ENCODE measurements at places on chromosomes 3 and 15.

- DNase-seq: no peak
Observed at GRCh38 chr15:44308415-44308814, 19.9 kb downstream of the GOLM2 start.

GRCh38 chr3:60839246-60839645 is 412.0 kb downstream of the FHIT start:
- DNase-seq: no peak

DNA sequence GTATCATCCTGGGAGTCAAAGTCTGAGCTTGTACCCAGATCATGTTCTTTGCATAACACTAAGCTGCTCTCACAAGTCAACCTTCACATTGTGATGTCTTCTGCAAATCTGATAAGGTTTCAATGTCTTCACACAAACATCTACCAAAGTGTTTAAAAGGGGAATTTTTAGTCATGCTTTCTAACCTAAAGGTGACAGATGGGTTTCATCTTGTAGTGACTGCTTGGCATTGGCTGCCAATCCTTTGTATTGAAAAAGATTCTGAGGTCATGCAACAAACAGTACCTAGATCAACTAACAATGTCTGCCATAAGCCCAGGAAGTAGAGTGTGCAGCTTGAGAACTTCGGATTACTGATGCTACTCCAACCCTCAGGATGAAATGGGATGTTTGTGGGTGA is 43.6 kb upstream of the DIPK2A start:
- DNase-seq: no peak

GRCh38 chr3:195918176-195918575 is 9.8 kb upstream of the TNK2 start:
- no peak for DNase-seq

DNA sequence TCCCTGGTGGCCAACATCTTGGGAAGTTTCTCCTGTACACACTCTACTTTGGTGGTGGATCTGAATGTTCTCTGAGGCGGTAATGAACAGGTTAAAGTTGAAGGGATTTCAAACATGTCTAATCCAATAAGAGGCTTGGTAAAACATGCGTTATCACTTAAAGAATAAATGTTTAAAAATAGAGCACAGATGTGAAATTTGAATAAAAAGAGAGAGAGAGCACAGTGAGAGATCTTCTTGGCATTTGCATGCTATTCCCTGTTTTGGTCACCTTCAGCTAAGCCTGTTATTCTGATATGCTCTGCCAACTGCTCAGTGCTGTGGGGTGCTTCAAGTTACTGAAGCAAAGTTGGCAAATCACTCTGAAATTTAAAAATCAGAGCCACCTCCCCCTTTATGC is 237.7 kb upstream of the WNT5A start:
- DNase-seq: no peak

DNA sequence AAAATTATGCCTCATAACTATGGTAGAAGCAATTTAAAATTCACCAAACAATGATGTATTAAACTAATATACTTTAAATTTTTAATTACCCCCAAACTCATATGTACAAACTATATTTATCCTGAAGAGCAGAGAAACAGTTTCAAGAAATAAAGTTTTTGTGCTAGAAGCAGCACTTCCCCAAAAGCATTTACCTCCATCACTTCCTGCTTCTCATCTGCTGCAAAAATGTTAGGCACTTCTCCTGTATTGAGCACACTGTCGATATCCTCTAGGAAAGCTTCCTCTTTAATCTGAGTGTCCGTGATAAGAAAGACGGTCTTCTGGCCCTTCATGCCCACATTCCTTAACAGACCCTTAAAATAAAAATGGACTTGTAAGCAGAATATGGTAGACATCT is 101.5 kb upstream of the ASB14 start:
- no peak for DNase-seq

GRCh38 chr3:126056088-126056487 is 27.8 kb downstream of the SLC41A3 start:
- no peak for DNase-seq

DNA sequence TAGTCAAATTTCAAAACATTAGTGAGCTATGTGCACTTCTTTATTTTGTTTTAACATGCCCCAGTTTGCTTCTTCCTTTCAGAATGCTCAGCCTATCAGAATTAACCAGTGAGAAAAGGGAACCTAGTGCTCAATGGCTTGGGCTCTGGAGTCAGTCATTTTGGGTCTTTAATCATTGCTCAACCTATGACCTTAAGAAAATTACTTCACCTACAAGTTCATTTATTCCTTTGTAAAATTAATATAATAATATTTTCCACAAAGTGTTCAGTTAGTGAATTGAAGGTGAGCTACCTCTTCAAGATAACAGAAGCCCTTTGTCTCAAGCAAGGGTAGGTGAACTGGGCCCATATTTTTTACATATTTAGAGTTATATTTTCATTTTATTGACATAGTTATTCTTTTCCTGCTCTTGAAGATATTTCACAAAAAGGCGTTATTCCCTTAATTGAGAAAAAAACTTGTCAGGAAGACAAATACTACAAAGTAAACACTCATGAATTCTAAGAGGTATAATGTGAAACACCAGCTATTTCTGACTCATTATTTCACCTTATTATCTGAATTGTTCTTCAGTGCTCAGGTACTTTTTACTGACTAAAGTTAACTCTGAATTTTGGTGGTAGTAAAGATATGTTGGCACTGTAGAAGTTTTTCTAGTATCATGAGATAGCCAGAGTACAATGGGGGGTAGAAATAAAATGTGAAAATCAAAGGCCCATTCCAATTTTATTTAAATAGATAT is 415.5 kb downstream of the NAALADL2 start:
- no peak for DNase-seq

DNA sequence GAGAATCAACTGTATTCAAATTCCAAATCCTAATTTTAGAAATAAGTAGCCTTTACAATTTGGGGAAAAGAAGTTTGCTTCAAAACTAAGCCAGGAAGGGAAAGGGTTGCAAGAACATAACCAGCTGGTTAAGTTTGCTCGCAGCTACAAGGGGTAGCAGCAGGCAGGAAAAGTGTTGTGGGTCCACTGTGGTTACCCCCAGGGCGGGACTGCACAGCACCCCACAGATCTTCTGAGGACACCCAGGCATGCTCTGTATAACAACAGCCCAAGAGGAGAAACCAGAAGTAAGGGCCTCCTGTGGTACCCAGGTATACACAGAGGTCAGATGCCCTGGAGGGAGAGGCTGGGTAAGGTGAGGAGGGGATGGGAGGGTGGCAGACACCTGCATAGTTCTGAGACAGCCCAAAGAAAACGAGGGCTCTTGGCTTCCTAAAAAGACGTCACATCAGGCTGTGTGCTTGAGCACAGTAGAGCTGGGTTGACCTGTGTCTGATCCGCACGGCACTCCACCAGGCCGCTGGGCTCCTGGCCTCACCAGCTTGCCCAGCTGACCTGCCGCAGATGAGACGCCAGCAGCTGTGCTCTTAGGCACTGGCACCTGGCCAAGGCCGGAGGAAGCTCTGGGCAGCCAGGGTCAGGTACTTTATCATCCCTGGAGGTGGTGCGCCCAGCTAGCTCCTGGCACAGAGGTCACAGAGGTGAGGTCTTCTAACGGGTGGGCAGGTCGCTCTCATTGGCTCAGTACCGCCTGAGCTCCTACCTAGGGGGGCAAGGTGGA is 81.8 kb upstream of the SNRPA1 start:
- no peak for DNase-seq

DNA sequence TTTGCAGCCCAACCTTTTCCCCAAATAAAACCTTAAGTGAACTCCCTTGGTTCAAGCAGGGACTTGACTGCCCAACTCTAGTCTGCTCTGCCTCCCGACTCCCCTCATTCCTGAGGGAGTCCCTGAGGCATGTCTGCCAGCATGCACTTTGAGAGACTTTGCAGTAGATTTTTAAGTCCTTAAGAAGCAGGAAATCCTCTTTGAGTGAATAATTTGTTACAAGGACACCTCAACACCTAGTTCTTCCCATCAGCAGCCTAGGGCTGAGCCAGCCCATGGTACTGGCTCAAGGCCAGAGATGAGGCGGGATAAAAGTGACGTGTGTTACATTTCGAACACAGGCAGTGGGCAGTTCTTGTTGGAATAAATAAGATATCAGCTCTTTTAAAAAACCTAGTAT is 204.3 kb upstream of the SLC2A2 start:
- DNase-seq: no peak

DNA sequence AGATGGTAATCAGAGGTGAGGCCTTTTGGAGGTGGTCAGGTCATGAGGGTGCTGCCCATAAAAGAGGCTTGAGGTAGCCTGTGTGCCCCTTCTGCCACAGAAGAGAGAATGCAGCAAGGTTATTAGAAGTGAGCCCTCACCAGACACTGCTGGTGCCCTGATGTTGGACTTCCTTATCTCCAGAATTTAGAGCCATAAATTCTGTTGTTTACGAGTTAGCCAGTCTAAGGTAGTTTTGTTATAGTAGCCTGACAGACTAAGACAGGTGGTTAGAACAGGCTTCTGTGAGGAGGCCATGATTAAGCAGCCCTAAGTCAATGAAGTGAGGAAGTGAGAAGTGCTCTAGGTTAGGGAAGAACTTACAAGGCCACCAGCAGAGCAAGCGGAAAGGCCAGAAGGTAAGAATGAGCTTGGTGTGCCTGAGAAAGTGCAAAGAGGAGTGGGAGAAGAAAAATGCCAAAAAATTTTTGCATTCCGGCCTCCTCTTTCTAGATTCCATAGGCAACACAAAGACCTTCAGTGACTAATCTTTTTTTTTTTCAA is 44.2 kb upstream of the STT3B start:
- no peak for DNase-seq

GRCh38 chr3:2568929-2569328 is 470.3 kb downstream of the CNTN4 start:
- DNase-seq: no peak

GRCh38 chr3:52990637-52991036 is 55.2 kb downstream of the SFMBT1 start:
- DNase-seq: no peak
